Urothelium cell line (cell line): ENCODE measurements at places on chromosomes 2 and 18.

DNA sequence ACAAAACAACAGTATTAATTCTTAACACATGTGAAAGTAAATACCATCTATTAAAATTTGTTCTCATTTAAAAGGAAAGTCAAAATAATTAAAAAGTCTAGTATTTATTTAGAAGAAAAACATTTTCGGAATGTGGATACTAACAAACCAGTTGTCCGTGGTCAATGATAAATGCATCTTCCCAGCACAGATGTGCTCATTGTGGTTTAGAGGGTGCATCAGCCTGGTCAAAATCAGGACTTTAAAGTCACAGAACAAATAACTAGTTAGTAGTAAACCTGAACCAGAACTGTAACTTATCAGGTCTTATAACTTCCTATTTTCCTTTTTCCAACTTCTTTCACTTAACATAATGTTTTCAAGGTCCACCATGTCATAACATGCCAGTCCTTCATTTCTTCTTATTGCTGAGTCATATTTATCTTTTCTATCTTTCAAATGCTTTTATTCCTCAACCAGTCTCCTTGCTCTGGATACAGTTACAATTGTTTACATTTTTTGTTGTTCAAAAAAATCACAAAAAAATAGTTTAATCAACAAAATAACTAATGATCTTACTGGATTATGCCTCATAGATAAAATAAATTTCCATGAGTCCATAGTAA, 55.8 kb downstream of the ID2 start:
- DNase-seq = no peak

DNA sequence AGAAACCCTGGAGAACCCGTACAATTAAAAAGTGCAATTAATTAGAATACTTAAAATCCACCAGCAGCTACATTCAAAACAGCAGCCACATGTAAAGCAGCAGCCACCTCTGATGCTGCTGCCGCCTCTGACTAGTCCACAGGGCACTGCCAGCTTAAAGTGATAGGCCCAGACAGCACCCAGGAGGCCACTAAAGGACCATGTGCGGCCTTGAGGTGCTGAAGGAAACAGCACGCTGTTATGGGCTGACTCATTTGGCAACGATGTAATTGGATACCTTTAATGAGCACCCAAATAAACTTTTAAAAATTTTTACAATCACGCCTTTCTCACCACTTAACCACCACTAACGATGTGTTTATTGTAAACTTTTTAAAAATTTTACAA, 209.3 kb upstream of the NCKAP5 start:
- peak; percentile 79 for DNase-seq

DNA sequence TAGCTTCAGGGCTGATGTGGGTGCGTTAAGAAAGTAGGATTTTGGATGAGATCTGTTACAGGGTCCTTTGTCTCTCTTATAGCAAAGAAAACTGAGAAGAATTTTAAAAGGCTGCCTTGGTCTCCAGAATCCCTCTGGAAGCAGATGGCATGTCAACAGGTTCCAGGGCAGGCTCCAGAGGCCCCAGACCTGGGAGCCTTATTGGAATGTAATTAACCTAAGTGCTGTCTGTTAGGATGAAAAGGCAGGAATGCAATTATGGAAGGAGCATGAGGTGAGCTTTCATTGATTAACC, 97.2 kb upstream of the PKDCC start:
- DNase-seq = no peak

DNA sequence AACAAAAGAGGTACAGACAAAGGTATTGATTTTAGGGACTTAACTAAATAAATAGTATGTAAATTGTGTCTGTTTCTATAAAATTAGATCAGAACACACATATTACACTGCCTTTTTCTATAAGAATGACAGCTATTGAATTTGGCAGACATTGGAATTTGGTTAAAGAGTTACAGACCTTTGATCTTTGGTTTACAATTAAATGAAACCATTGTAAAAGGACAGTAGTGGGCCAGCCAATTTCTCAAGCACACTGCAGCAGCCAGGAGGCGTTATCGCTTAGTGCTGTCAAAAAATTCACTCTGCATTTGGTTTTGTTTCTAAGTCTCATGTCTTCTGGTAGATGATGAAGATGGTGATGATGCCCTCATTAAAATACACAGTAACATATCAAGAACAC, 175.9 kb downstream of the NR4A2 start:
- no peak for DNase-seq

DNA sequence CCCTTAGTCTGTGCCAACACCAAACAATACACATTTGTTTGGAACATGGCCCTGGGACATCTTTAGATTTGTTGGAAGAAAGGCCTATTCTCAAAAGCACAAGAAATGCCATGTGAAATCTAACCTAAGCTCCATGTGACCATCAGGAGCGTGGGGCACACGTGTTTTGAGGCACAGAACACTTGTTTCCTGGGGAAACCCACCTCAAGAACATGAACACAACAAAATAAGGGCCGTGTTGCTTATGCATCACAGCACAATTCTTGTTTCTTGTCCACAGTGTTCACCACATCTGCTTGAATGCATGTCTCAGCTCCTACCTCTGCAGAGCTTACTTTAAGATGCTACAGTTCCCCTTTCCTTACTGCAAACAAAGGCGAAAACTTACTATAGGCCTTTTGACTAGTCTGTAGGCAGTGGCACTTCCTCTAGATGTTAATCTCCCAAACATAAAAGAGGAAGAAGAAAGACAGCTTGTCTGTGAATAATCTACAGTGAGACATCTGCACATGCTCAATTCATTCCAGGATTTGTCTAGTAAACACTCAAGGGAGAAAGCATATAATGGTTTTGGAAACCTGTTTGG, 165.0 kb downstream of the ANKRD44 start:
- DNase-seq = no peak

DNA sequence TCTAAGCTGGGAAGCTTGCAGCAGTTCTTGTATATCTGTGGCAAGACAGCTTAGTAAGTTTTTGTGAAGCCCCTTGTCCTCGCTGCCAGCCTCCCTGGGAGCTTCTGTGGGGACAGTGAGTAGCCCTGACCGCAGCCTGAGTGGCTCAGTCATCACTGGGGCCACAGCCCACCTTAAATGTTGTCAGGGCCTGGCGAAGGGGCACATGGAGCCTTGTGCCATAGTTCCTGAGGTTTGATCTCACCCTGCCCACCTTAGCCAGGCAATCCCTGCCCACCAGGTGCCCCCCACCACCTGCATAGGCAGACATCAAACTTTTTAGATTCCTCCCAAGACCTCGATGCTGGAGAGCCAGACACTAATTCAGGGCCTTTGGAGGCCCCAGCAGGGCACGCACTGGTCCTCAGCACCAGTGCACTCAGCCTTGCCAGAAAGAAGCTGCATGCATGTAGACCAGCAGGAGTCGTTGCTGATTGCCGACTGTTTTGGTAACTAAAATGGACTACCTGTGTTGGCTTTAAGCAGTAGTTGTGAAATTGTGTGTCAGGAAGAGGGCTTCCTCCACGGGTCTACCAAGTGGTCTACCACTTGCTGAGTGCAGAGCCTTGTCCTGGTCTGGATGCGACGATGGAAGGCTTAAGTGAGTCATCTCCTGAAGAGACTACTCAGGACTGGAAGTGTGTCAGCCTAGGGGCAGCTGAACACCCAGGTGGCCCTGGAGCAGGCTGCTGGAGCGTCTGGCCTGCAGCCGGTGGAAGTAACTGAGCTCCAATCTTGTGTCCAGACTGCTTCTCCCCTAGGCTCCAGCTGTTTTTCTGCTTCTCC, 233.1 kb downstream of the SEPTIN10 start:
- no peak for DNase-seq

DNA sequence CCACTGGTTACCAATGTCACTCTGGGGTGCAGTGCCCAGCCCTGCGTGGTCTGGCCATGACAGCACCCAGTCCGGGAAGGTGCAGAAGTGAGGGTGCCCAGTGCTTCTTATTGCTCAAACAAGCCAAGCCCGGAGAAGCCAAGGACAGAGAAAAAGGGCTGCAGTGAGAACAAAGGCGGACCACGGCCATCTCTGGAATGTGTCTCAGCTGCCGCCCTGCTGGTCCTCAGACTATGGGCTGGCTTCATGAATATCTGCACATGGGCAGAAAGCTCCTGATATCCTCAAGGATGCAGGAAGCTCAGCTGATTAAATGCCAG, 28.7 kb downstream of the COPS9 start:
- DNase-seq = no peak

DNA sequence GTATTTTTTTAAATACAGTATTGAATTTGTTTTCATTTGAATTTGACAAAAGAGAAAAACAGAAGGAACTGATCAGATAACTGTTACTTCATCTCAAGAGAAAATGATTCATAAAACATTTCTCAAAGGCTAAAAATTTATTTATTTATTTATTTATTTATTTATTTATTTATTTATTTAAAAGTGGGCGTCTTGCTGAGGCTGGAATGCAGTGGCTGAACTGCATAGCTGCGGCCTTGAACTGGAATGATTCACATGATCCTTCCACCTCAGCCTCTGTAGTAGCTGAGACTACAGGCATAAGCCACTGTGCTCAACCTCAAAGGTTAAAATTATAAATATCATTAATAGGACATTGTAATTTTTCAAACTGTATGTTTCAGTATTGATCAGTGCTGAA, 4.5 kb upstream of the PUM2 start:
- DNase-seq = no peak

- no peak for DNase-seq
Measured at GRCh38 chr2:96873651-96874096, 3.8 kb upstream of the SEMA4C start.

- DNase-seq = no peak
Measured at GRCh38 chr18:10400534-10401307, 53.7 kb upstream of the APCDD1 start.

DNA sequence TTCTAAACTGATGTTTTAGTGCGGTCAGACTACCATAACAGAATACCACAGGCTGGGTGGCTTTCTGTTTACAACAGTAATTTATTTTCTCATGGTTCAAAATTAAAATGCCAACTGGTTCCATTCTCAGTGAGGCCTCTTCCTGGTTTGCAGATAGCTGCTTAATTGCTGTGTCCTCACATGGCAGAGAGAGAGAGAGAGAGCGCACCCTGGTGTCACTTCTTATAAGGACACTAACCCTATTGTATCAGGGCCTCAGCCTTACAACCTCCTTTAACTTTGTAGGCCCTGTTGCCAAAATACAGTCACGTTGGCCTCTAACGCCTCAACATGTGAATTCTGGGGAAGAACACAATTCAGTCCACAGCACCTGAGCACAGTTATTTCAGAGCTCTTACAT, 37.5 kb upstream of the ZNF385B start:
- peak; percentile 9 for DNase-seq

- no peak for DNase-seq
Measured at GRCh38 chr18:58844871-58845270, 19.8 kb upstream of the ZNF532 start.

DNA sequence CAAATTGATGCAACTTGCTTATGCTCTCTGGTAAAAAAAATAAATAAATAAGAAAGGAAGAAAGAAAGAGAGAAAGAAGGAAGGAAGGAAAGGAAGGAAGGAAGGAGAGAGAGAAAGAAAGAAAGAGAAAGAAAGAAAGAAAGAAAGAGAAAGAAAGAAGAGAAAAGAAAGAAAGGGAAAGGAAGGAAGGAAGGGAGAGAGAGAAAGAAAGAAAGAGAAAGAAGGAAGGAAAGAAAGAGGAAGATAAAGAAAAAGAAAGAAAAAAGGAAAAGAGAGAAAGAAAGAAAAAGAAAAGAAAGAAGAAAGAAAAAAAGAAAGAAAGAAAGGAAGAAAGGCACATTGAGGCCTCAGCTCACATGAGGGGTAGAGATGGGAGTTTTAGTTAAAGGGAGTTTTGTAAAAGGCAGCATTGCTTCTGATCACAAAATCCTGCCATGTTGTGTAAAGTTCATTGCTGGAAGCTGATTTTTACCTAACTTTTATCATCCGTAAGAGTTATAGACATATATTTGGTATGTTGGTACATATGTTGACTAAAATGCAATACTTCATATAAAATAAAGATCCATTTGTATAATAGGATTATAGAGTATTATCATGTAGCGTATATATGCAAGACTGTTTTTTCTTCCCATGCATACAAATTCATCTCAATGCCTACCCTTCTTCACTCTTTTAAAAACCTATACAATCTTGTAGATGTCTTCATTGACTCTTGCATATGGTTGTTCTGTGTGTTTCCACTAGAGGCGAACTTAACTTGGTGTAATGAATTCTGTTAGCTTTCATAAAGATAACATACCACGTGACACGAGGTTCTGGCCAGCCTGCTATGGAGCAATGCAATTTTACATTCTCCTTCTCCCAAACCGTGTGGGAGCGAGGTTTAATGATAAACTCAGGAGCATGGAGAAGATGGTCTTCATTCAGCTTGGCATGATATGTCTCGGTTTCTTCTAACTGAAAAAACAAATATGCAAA, 32.8 kb downstream of the MYOM1 start:
- peak; percentile 35 for DNase-seq

GRCh38 chr2:171230176-171230575, 69.5 kb upstream of the TLK1 start:
- DNase-seq = no peak

- DNase-seq = peak; percentile 69
Measured at GRCh38 chr2:241853651-241854341, 4.9 kb downstream of the PDCD1 start.

GRCh38 chr2:82837588-82838304, 1621.3 kb downstream of the SUCLG1 start:
- peak; percentile 62 for DNase-seq

- no peak for DNase-seq
Measured at GRCh38 chr18:45248240-45248903, 366.9 kb upstream of the SLC14A2 start.

- DNase-seq = no peak
Measured at GRCh38 chr18:33751613-33752221, 173.7 kb downstream of the ASXL3 start.

DNA sequence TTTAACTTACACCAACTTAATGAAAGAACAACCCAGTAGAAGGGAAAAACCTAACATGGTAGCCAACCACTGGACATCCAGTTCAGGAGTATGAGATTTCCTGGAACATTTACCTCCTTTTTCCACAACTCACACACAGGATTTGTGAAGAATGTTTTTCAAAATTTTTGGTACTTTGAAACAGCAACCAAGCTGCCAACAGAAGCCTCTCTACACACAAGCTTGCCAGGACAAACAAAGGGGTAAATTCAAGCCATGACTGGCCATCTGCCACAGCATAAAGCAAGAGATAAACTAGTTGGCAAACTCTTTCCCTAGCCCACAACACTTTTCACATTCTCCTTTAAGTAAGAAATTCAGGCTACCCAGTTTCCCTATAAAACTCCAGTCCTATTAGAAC, 21.4 kb downstream of the MGAT4A start:
- DNase-seq = no peak

GRCh38 chr2:85890522-85891176, 1.9 kb upstream of the ST3GAL5 start:
- no peak for DNase-seq

DNA sequence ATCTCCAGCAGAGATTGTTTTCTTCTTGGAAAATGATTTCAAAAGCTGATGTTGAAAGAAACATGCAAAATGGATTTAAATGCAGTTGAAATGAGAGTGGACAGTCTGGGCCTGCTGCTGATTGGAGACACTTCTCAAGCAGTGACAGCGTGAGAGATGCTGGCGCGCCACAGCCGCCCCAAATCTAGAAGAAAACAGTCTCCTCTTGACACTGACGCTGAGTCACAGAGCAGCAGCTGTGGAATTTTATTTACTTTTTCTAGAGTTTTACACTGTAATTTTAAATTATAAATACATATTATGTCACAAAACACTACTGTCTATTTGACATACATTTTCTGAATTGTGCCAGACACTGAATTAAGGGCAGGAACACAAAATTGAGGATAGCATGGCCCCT, 121.8 kb upstream of the TMEM200C start:
- DNase-seq = no peak

- DNase-seq = peak; percentile 78
Measured at GRCh38 chr2:26561918-26562810, 79.0 kb downstream of the CIB4 start.
